ENCODE measurements at places on chromosomes 6 and 20.

GRCh38 chr6:80543151-80543550 is 436.7 kb downstream of the BCKDHB start:
- DNase-seq = no peak

GRCh38 chr6:169931261-169931660 is 179.8 kb downstream of the ERMARD start:
- no peak for DNase-seq

DNA sequence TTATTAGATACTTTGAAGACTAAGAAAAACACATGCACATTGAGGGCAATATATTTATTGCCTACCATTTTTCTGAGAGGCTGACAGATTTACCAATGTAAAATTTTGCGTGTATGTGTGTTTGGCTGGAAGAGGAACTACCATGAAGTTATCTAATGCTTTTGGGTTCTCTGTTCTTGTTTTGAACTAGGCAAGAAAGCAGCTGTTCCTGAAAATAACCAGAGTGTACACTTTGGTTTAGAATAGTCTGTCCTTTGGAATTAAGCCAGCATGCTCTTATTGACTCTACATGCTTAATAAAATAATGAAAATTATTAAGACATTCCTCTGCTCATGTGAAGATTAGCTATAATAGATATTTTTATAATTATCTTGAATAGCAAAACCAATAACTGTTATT is 129.2 kb downstream of the MYB start:
- no peak for DNase-seq

GRCh38 chr6:146545581-146545980 is 1.9 kb downstream of the RAB32 start:
- no peak for DNase-seq

- DNase-seq = no peak
These were observed 9.8 kb downstream of the FOXO3 start for GRCh38 chr6:108570517-108570916.

GRCh38 chr6:150167479-150167873 is 24.6 kb downstream of the PPP1R14C start:
- no peak for DNase-seq

GRCh38 chr6:43995137-43995536 is 132.1 kb downstream of the MRPL14 start:
- DNase-seq = no peak

- no peak for DNase-seq
These were observed 49.7 kb upstream of the CITED2 start for GRCh38 chr6:139423971-139424667.

GRCh38 chr20:3046677-3047462 is 1.0 kb downstream of the MRPS26 start:
- DNase-seq = no peak

DNA sequence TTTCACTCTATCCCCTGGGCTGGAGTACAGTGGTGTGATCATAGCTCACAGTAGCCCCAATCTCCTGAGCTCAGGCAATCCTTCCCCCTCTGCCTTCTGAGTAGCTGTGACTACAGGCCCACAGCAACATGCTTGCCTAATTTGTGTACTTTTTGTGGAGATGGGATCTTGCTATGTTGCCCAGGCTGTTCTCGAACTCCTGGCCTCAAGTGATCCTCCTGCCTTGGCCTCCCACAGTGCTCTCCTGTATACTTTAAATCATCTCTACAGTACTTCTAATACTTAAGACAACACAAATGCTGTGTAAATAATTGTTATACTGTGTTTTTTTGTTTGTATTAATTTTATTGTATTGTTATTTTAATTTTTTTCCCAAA is 39.7 kb upstream of the FAM50B start:
- DNase-seq = no peak

- no peak for DNase-seq
These were observed 964.8 kb upstream of the GJE1 start for GRCh38 chr6:141167945-141168344.

DNA sequence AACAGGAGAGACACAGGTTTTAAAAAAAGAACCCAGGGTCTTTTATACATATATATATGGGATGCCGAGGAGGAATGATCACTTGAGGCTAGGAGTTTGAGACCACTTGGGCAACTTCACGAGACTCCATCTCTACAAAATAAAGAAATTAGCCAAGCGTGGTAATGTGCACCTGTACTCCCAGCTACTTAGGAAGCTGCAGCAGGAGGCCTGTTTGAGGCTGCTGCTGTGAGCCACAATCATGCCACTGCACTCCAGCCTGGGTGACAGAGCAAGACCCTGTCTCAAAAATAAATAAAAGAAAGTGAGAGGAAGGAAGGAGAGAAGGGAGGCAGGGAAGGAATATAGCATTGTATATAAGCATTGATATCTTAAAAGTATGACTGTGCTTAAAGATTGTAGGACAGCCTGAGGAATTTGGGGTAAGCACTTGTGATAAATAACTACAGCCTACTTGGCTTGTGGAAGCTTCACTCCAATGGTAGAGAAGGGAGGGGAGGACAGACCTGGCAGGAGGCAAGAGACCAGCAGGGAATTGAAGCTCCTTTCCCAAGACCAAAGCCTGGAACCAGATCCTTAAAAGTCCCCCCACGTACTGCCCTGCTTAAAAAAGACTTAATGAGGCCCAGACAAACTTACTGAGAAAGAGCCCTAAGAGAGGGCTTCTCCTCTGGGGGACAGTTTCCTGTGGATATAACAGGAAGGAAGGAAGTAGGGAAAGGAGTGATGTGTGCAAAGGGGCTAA is 2.5 kb upstream of the SNTA1 start:
- DNase-seq = no peak

GRCh38 chr6:149026530-149026942 is 279.7 kb downstream of the UST start:
- DNase-seq = peak; percentile 44

GRCh38 chr6:70210462-70210861 is 92.4 kb downstream of the COL9A1 start:
- no peak for DNase-seq

GRCh38 chr6:156719720-156720563 is 57.2 kb upstream of the ARID1B start:
- no peak for DNase-seq

DNA sequence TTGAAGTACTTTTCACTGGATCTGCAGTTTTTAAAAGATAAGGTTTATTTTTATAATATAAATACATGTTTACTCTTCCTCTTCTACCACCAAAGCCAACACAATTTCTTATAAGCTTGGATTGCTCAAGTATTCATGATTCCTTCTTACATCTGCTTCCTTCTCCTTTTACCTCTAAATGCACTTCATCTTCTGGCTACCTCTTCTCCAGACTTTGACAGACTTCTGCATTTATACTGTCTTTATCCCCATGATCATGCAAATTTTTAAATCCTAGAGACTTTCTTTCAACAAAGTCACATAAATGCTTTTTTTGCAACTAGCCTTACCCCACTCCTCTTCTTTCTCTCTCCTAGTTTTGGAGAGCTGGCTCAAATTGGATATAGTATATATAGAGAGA is 142.9 kb downstream of the TFAP2B start:
- no peak for DNase-seq

- no peak for DNase-seq
These were observed 56.7 kb downstream of the GMPR start for GRCh38 chr6:16295060-16295459.

- DNase-seq = no peak
These were observed 973 bp downstream of the UBD start for GRCh38 chr6:29558439-29559079.

DNA sequence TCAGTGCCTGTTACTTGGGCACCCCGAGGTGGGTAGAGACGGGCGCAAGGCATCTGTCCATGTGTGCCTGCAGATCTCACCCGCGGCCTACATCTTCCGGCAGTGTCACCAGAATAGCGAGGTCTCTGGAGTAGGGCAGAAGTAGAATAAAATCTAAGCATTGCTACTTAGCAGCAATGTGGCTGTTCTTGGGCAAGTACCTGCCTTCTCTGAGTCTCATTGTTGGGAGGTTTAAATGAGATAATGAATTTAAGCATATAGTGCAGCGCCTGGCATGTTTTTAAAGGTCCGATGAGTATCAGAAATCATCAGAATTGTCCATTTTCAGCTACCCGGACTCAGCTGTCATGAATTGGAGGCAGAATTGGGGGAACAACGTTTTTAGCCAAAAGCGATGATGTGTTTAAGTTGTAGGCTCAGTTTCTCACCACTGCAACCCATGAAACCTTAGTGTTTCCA is 800 bp downstream of the ABCC10 start:
- no peak for DNase-seq

GRCh38 chr20:12687476-12687875 is 321.3 kb upstream of the SPTLC3 start:
- DNase-seq = no peak

- DNase-seq = no peak
These were observed 325.1 kb downstream of the CDH26 start for GRCh38 chr20:60283281-60283680.

GRCh38 chr6:51608932-51609331 is 478.5 kb downstream of the PKHD1 start:
- no peak for DNase-seq

GRCh38 chr6:132364306-132365074 is 36.8 kb downstream of the MOXD1 start:
- DNase-seq = no peak

GRCh38 chr20:51003753-51004152 is 19.2 kb downstream of the KCNG1 start:
- DNase-seq = no peak

GRCh38 chr6:22043284-22043962 is 253.4 kb downstream of the PRL start:
- DNase-seq = no peak

DNA sequence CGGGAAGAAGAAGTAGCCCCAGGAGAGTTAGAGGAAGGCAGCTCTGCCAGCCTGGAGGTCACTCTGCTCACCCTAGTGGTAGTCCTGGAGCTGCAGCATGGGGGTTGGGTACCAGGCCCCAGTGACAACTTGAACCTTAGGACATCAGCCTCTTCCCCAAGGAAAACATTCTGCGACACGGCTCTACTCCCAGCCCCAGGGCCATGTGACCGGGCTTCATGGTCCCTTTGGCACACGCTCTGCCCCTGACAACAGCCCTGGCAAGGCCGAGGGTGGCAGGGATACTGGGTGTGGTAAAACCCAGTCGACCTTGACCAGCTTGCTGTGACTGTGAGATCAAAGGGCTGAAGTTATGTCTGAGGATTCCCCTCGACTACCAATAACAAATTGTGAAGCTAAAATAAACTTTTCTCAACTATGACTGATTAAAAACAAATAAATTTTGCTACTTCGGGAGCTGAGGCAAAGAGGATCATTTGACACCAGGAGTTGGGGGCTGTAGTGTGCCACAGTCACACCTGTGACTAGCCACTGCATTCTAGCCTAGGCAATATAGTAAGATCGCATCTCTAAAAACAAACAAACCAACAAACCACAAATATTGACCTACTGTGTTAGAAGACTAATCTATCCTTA is 24.4 kb upstream of the ARID1B start:
- DNase-seq = no peak

- peak; percentile 60 for DNase-seq
These were observed 25.5 kb upstream of the KCNK16 start for GRCh38 chr6:39347906-39348585.

GRCh38 chr20:33871362-33871761 is 60.2 kb downstream of the CHMP4B start:
- DNase-seq = no peak

- no peak for DNase-seq
These were observed 42.3 kb downstream of the SLC35D3 start for GRCh38 chr6:136964398-136964797.

GRCh38 chr6:133577851-133578250 is 311.1 kb upstream of the TCF21 start:
- no peak for DNase-seq

DNA sequence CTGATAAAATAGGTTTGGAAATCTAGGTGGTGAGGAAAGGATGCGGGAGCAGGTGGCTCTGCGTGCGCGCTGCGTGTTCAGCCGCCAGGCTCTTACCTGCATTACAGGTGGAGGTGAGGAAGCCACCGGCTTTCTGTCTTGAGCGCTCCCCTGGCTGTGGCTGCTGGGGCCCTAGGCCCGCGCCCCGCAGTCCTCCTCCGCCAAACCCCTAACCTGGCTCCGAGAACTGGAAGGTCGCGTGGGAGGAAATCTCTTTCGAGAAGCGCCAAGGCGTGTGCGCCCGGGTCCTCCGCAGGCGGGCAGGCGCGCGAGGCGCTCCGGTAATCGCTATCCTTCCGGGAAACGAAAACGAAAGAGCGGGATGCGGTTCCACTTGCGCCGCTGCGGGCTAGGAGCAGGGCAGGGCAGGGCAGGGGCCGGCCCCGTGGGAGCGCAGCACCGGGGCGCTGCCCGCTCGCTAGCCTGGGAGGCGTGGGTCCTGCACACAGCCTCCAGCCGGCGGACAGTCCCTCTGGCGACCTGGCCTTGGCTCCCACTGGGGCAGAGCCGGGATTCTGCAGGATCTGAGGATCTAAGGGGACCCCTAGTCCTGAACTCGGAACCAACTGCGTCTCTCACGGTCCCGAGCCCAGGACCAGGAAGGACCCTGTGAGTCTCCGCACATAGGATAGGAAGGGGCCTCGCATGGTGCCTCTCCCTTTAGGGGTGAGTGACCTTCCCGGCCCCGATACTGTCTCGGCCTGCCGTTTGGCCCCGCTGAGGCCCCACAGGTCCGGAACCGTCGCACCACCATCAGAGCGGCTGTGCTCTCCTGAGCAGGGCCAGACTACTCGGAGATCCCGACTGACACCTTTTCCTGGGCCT is at the start of gene ETV7:
Gene ETV7, minus strand, starts transcription at position 230 of the 864 bp plus-strand sequence. Its CDS starts 128 bp downstream, at position 102.
- no peak for DNase-seq

DNA sequence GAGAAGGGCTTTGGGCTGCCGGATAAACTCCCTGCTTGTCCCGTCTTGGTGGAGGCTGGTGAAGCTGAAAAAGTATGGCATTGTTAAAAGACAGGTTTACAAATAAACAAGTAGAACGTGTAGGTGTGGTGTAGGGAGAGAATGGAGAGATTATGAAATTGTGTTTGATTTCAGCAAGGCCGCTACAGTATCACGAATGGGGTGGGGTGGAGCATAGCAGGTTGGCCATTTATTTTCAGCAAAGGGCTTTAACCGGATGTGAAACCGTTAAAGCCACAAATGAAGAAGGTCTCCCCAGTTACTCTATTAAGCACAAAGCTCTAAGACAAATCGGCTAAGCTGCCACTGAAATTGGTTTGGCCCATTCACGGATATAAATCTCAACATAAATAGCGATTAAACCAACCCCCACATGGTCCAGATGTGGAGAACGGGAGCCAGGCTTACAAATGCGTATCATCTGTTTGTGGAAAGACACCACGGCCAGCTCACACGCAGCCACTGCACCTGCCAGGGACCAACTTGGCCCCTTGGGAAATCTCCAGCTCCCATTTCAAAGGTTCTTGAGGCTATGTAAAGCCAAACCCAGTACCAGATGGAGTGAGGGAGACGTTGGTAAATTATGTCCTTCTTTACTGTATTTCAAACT is 94.0 kb downstream of the ZMYND8 start:
- no peak for DNase-seq

- no peak for DNase-seq
These were observed 10.1 kb upstream of the CFAP206 start for GRCh38 chr6:87397656-87398055.
